ENCODE measurements at places on chromosomes 1 and 21. TPM values are rescaled to one million over a fixed set of nuclear protein-coding genes. Genes with fewer than 3 reads are reported as not detected.

Gene DCST1
- not detected for total RNA-seq

Gene SDF4
- total RNA-seq: 128 TPM

Gene MCL1
- total RNA-seq: 185 TPM

Gene NR5A2
- total RNA-seq: not detected

Gene LRRC38
- total RNA-seq: not detected

Gene NBPF6
- not detected for total RNA-seq

Gene POMGNT1
- 36.4 TPM for total RNA-seq

Gene HSD3B2
- not detected for total RNA-seq

Gene ACAP3
- 17.5 TPM for total RNA-seq

Gene SPRR2A
- total RNA-seq: not detected

Gene CYB5RL
- total RNA-seq: 13.1 TPM

Gene KCNJ9
- 0.04 TPM for total RNA-seq

Gene SELE
- total RNA-seq: not detected

Gene VHLL
- total RNA-seq: 0.28 TPM

Gene ADGRL2
- not detected for total RNA-seq

Measured in activated CD4-positive, alpha-beta T cell treated with anti-CD3 and anti-CD28 coated beads for 36 hours (primary cell).